ENCODE measurements at places on chromosomes 4 and X.

DNA sequence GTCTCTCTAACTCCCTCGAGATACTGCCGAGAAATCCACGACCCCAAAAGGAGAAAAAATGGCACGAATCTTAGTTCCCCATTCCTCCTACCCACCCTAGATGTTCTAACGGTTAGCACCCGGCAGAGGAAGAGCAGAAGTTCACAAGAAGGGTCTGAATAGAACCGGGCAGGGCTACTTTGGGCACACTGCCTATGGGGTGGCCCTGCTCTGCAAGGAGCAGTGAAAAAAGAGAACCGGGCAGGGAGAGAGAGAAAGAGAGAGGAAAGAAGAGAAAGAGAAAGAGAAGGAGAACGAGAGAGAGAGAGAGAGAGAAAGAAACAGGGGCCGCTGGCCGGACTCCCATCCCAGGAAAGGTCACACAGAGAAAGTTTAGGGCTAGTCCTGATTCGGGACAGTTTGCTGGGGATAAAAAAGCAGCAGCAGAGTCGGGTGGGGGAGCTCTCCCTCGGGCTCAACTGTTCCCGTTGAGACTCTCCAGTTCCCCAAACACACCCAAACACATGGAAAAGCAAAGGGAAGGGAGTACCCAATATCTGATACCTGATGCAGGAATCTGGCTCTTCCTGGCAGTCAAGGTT, 468 bp downstream of the GLA start:
- no peak for DNase-seq

GRCh38 chrX:51641421-51642021, 22.8 kb upstream of the CENPVL3 start:
- DNase-seq = peak; percentile 50

DNA sequence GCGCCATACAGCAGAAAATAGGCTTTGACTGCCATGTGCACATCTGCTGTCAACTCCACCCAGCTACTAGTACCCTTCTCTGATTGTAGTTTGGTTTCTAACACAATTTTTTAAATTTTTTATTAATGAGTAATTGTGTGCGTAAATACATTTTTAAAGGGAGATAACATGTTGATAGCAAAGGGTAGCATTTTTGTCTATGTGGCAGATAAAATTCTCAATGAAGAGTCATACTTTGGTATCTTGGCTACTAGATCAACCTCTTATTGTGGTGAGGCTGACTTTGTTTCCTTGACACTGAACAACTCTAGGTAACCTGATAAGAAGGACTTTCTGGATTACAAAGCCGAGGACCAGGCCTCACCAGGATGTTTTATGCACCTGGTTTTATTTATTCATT, 9.5 kb downstream of the ADH4 start:
- no peak for DNase-seq

DNA sequence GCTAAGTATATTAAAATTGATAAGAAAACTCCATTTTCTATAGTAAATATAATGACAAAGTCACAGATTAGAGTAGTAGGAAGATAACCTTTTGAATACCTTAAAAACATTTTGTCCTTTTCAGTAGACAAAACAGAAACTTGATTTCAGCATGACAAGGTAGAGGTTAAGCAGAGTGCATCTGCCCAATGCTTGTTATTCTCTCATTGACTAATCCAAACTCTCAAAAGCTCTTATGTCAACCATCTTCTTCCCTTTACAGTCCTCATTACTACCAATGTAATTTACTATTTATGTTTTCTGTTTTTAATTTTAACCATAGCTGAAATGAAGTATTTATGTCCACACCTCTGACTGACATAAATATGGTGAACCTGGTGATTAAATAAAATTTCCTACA, 11.1 kb downstream of the NIPAL1 start:
- no peak for DNase-seq

DNA sequence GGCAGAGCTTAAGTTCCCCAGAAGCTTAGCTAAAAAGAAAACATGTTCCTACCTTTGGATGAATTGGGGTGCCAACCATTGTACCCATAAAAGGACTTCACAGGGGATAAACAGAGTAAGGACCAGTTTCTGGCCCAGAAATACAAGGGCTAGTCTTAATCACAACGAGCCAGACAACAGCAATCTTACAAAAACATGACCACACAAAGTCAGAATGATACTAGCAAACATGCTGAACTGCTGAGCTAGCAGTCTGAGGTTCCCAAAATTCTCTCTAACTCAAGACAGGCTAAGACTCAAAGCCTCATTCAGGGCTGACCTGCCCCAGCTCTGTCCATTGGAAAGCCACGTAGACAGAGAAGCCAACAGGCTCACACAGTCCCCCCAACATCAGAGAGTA, 40.3 kb downstream of the ATP11C start:
- DNase-seq = no peak

DNA sequence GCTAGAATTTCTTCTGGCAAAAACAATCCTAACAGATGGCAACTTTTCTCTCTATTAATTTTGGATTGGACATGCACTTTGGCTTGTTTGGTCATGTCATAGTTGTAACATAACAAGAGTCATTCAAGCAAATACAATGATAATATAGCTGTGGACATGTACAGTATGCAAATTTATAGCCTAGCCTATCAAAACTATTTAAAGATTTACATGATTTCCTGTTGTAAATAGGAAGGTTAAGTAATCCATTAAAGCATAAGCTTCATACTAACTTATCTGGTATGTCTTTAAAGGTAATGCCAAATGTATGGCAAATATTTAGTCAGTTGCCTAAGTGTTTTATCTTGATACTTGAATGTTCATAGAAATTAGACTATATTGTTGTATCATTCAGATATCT, 45.3 kb downstream of the RPA4 start:
- DNase-seq = no peak

- DNase-seq = no peak
These were observed 40.1 kb downstream of the USP46 start for GRCh38 chr4:52618795-52619590.
